AG10803 (cell line): ENCODE measurements at places on chromosomes 7 and 10.

GRCh38 chr10:130634816-130635215 is 498.6 kb downstream of the GLRX3 start:
- DNase-seq: no peak

DNA sequence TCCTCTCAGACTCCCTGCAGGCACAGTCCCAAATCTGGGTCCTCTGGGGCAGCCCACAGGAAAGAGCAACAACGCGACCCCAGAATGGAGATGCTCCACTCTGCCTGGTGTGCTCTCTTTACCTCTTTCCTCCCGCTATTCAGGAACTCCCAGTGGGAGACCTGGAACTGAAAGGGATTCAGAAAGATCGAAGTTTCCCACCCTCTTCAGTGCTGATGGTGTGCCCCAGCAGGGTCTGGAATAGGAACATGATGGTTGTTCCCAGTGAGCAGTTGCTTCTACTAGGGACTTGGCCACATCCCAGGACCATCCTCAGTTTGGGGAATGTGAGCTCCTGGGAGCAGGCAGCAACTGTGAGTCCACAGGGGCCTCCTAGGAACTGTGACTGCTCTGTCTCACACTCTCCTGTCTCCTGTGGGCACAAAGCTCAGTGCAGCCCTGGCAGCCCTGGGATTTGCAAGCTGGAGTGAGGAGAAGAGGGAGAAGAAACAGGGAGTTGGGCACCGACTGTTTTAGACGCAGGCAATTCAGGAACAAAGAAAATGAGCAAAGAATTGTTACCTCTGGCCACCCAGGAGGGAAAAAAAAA is 17.9 kb downstream of the OR6V1 start:
- no peak for DNase-seq

- DNase-seq: peak; percentile 22
These were observed 105.0 kb downstream of the PHTF2 start for GRCh38 chr7:77903597-77903996.

DNA sequence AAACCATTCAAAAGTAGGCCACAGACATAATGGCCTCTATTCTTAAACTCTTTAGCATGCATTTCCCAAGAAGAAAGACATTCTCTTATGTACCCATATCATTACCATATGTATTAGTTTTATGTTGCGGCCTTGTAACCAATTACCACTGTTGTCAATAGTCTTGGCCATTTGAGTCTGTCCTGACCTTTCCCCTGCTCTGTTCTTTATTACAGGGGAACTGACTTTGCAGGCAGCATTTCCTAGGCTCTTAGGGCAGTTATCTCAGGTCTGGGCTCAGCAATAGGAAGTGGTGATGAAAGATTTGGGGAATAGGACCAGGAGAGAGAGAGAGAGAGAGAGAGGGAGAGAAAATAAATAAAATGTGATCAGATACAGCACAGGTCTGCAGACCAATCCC is 194.5 kb upstream of the LRGUK start:
- DNase-seq: no peak

DNA sequence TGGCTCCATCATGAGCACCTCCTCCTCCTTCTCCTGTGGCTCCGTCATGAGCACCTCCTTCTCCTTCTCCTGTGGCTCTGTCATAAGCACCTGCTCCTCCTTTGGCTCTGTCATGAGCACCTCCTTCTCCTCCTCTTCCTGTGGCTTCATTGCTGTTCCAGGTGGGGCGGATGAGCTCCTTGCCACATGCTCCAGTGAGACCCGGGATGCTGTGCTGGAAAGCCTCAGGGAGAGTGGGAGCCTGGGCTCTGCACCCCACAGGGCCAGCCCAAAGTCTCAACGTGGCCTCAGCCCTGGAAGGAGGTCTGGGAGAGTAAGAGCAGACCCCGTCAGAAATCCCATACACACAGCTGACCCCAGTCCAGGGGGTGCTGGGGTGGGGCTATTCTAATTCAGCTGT is 380.7 kb downstream of the TCERG1L start:
- no peak for DNase-seq
